ENCODE measurements at places on chromosomes 2 and 18.

DNA sequence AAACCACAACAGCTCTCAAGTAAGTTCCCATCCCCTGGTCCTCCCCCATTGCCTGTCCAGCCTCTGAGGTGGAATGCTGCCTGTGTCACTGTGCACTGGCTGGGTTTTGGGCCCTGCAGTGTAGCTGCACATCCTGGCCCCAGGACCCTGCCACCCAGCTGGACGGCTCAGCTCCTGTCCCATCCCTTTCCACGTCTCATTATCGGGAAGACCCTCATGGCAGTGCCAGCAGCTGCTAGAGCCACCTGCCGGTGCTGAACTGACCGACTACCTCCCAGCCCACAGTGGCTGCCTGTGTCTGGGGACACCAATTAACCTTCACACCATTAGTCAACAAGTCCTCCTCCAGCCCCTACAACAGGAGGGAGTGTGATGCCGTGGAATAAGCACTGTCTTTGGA lies 31.9 kb downstream of the ADCY3 start:
- no peak for DNase-seq

DNA sequence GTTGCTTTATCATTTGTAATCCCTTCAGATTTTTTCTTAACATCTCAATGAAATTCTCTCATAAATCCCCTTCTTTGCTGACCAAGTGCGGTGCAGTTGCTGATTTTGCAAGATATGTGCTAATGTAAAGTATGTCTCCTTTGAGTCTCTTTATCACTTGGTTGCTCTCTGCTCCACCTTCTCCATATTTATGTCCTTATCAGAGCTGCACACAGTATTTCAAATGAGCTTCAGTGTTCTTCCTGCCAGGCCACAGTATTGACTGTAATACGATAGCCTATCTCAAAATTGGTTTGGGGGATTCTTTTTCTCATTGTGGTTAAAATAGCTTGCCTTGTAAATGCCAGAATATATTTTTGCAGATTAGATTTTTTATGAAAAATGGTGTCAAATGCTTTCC lies 32.2 kb downstream of the MAIP1 start:
- DNase-seq: peak; percentile 31

DNA sequence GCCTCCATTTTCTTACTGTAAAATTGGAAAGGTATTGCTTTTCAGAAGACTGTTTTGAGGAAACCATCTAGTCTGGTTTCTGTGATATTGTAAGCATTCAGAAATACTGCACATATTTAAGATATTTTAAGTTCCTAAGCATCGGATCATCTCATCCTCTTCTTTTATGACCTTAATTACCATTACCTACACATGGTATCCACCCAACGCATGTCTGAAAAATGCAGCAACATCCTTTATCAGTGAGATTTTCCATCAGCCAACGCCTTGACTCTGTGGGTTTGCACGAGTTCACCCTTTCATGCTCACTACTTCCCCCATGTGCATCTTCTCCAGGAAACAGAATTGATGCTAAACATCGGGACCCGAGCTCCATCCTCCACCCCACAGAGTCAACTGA lies 84.3 kb downstream of the COL4A4 start:
- DNase-seq: no peak

- DNase-seq: peak; percentile 80
Observed at GRCh38 chr18:6543330-6543908, 128.7 kb upstream of the L3MBTL4 start.

- no peak for DNase-seq
Observed at GRCh38 chr2:207183506-207183905, 17.8 kb upstream of the KLF7 start.

GRCh38 chr18:61132031-61132430 lies 201.2 kb upstream of the CDH20 start:
- no peak for DNase-seq

DNA sequence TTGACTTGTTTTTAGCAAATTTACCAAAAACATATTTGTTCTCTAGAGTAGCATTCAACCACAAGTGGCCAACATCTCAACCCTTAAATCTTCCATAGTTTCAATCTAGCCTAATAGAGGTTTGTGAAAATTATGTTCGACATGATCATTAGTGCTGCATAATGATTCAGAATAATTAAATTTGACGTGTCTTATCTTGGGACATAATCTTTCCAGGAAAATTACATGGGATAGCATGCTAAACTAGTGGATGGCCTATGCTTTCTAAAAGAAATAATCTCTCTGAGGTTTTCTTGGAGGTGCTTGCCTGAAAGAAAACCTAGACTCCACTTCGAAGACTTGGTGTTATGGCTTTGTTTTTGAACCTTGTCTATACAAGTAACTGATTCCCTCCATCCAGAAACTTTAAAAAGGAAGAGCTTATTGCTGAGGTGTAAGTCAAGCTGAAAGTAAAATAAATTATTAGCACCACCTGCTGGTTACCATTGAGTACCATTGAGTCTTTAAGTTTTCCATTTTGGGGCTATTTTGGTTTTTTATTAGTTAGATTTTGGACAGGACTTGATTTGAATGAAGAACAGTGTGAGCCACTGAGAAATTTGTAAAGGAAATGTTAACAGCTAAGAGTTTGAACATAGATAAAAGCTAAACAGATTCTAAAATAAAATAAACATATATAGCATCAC lies 32.7 kb downstream of the COX7A2L start:
- DNase-seq: peak; percentile 41

GRCh38 chr2:97760480-97761049 lies 47.2 kb downstream of the ZAP70 start:
- no peak for DNase-seq

- no peak for DNase-seq
Observed at GRCh38 chr2:215678094-215678493, 242.2 kb upstream of the FN1 start.

- DNase-seq: peak; percentile 86
Observed at GRCh38 chr2:45014016-45014702, 4.9 kb upstream of the SIX2 start.

GRCh38 chr2:101340141-101340551 lies 31.6 kb upstream of the RNF149 start:
- no peak for DNase-seq

DNA sequence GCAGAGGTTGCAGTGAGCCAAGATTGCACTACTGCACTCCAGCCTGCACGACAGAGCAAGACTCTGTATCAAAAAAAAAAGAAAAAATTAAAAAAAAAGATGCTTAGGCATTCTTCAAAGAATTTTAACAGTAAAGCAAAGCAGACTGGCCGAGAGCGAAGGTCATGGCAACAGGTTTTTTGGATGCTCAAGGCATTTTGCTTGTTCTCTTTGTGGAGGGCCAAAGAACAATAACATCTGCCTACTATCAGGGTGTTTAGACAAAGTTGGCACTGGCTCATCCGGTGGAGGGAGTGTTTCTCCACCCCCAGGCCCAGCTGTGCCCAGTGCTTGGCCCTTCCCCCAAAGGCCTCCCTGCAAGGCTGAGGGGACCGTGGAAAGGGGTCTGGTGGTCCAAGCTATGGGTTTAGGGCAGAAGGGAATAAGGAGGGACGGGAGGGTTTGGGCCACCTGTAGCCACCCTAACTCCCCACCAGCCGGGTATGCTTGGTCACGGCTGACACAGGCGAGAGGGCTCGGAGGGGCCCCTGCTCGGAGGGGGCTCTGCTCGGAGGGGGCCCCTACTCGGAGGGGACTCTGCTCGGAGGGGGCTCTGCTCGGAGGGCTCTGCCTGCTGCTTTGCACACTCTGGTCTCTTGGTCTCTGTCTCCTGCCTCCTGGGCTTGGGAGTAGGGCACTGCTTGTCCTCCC lies 26.7 kb upstream of the ALLC start:
- no peak for DNase-seq

DNA sequence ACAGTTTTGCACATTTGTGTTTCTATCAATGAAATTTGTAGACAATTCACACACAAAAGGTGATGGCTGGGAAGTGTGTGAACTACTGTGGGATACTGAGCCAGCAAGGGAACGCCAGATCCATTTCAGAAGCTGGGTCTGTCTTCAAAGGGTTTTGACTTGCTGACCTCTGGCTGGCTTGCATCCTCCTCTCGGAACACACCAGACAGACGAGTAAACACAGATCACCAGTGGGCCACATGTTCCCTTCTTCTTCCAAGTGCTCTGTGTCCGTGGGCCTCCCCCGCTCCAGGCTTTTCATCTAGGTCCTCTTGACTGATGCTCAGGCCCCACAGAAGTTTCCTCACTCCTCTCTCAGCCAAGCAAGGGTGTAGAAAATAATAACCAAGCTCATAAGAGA lies 122.2 kb upstream of the OSR1 start:
- DNase-seq: no peak

DNA sequence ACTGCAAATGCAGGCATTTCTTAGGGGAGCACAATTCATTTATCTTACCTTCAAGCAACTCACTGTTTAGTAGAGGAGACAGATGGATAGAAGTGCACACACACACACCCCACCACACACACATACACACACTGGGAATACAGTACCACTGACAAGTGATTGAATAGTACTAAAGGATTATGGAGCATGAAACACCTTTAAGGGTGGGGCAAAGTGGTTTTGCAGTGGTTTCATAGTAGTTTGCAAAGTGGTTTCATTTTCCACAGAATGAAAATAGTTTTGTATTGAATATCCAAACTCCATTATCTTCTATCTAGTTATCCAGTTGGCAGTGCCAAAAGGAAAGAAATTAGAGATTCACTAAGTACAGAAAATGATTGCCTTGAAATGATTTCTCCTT lies 18.9 kb downstream of the KIF5C start:
- no peak for DNase-seq

GRCh38 chr2:112053917-112054846 lies 887 bp upstream of the TMEM87B start:
- peak; percentile 98 for DNase-seq
